Sigmoid colon (tissue), 7 donors: ENCODE measurements at places on chromosomes 11 and 22.

- peaks cover 76% of the 10 kb centered on the region for H3K4me1 ChIP-seq
- no peaks in the 10 kb centered on the region for H3K27me3 ChIP-seq
- no peak for DNase-seq
- H3K36me3 ChIP-seq, result no peaks in the 10 kb centered on the region
Observed at GRCh38 chr22:40198733-40199132, 21.0 kb downstream of the TNRC6B start.

DNA sequence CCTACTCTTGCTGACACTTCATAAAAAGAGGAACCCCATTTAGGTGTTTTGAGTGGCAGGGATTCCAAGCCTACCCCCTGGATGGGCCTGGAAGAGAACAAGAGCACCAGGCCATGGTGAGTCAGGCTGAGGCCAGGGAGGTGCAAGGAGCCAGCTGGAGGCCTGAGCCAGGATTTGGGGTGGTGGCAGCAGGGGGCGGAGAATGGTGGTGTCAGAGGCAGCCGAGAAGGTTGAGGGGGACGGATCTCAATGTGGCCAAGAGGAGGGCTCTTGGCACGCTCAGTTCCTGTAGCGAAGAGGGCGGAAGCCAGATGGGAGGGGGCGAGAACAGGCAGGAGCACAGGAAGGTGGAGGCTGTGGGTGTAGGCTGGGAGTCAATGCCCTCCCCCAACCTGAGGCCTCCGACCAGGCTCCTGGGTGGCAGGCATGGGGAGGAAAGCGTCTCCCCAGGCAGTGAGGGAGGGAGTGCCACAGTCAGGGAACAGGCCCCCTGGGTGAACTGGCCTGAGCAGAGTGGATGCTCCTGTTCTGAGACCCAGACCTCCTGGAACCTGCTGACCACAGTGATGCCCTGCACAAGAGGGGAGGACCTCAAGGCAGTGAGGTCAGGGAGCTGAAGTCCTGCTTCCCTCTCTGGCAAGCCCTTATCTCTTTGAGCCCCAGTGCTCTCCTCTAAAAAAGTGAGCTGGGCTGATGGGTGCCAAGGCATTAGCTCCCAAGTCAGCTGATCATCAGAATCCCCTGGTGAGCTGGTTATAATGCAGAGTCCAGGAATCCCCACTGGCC, 13.9 kb downstream of the RTN4RL2 start:
- no peak overlapping the region for H3K27ac ChIP-seq
- peaks cover 16% of the 10 kb centered on the region for H3K4me1 ChIP-seq
- H3K4me3 ChIP-seq, result no peak overlapping the region
- peaks cover 27% of the 10 kb centered on the region for H3K27me3 ChIP-seq
- no peaks in the 10 kb centered on the region for H3K36me3 ChIP-seq
- DNase-seq, result no peak

DNA sequence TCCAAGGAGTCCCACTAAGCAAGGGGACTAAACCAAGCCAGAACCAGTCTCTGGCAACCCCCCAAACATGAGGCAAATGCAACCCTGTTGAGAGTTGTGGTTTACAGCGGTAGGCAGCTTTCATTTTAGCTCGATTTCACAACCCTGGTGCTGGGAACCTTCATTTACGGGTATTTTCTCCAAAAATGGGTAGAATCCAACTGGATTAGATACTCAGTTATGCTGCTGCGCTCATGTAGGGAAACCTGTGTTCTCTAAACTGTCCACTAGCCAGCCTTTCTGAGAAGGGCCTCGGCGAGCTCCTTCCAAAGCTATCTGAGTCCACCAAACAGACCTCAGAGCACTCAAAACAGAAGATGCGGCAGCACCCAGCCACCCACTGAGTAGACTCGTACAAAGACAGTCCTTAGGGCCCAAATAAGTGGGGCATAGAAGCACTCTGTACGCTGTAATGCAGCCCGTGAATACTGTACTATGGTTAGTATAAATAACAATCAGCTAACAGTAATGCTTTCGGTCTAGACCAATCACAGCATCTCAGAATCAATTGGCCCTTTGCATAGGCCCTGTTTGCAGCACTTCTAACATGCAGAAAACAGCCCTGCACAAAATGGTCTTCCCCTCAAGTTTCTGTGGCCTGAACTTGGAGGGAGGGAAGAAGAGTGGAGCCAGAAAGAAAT, 104.7 kb downstream of the ETS1 start:
- no peaks in the 10 kb centered on the region for H3K27me3 ChIP-seq
- no peaks in the 10 kb centered on the region for H3K4me1 ChIP-seq
- H3K4me3 ChIP-seq, result no peak overlapping the region
- H3K27ac ChIP-seq, result peak overlapping the region; percentile 33
- H3K36me3 ChIP-seq, result peaks cover 31% of the 10 kb centered on the region
- DNase-seq, result peak; percentile 77

DNA sequence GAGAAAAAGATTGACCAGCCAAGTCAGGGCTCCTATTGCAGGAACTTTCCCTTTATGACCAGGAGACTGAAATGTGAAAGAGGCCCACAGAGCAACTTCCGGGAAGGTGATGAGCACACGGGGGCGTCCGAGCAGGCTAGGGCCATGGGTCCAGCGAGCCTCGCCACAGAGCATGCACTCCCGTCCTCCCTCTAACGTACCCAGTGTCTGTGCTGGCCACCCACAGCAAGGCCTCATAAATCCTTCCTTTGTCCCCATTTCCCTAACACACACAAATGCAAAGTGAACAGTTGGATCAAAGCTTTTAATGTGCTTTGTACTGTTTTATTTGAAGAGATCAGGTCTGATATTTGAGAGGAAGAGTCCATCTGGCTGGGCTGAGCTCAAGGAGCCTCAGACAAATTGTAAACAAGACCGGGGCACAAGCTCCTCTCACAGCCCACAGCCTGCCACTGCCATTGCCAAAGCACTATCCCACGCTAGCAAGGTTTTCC, 44.3 kb downstream of the BLID start:
- no peak for DNase-seq
- no peak overlapping the region for H3K4me3 ChIP-seq
- H3K4me1 ChIP-seq, result peaks cover 37% of the 10 kb centered on the region
- no peaks in the 10 kb centered on the region for H3K36me3 ChIP-seq
- H3K27ac ChIP-seq, result peak overlapping the region; percentile 44

GRCh38 chr11:762421-763072, 14.7 kb downstream of the GATD1 start:
- H3K27ac ChIP-seq, result no peak overlapping the region
- no peaks in the 10 kb centered on the region for H3K27me3 ChIP-seq
- DNase-seq, result no peak
- no peaks in the 10 kb centered on the region for H3K4me1 ChIP-seq
- H3K4me3 ChIP-seq, result no peak overlapping the region

- no peaks in the 10 kb centered on the region for H3K4me1 ChIP-seq
- H3K4me3 ChIP-seq, result no peak overlapping the region
- no peaks in the 10 kb centered on the region for H3K27me3 ChIP-seq
- H3K27ac ChIP-seq, result no peak overlapping the region
- no peaks in the 10 kb centered on the region for H3K36me3 ChIP-seq
Observed at GRCh38 chr11:113514856-113515255, 39.7 kb upstream of the DRD2 start.

DNA sequence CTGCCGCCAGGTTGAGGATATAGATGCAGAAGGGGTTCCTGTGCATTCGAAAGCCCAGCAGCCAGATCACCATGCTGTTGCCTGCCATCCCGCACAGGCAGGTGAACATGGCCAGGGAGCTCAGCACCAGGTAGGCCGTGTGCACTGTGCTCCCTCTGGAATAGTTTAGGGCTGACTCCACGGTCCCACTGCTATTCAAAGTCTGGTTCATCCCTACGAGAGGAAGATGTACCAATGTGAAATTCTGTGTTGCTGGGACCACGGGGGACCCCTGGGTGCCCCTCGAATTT, at the start of gene MRGPRD:
Gene MRGPRD, minus strand, starts transcription at position 211 of the 290 bp plus-strand sequence. Its CDS starts 0 bp downstream, at position 211.
- no peaks in the 10 kb centered on the region for H3K27me3 ChIP-seq
- H3K4me1 ChIP-seq, result no peaks in the 10 kb centered on the region
- no peak for DNase-seq
- H3K4me3 ChIP-seq, result no peak within 1 kb of the TSS
